ENCODE measurements at places on chromosomes 12 and 14.

GRCh38 chr14:101019990-101020710, 116.6 kb upstream of the RTL1 start:
- DNase-seq, result no peak

DNA sequence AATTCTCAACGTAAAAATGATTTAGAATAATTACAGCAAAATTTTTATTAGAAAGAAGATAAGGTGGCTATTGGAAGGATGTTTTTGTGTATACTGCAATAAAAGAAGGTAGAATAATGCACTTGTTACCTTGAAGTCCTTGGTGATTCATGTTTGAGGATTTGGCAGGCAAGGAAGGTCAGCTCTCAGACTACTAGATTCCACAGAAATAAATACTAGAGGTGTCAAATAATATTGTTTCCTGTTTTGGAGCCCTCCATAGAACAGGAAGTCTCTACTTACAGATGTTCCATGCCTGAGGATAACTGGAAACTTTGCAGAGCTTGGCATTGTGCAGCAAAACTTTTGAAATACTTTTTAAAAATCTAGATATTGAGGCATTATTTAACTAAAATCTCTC, 284.3 kb upstream of the SYT1 start:
- no peak for DNase-seq

- DNase-seq, result no peak
Observed at GRCh38 chr12:8904665-8905064, 9.6 kb upstream of the PHC1 start.

DNA sequence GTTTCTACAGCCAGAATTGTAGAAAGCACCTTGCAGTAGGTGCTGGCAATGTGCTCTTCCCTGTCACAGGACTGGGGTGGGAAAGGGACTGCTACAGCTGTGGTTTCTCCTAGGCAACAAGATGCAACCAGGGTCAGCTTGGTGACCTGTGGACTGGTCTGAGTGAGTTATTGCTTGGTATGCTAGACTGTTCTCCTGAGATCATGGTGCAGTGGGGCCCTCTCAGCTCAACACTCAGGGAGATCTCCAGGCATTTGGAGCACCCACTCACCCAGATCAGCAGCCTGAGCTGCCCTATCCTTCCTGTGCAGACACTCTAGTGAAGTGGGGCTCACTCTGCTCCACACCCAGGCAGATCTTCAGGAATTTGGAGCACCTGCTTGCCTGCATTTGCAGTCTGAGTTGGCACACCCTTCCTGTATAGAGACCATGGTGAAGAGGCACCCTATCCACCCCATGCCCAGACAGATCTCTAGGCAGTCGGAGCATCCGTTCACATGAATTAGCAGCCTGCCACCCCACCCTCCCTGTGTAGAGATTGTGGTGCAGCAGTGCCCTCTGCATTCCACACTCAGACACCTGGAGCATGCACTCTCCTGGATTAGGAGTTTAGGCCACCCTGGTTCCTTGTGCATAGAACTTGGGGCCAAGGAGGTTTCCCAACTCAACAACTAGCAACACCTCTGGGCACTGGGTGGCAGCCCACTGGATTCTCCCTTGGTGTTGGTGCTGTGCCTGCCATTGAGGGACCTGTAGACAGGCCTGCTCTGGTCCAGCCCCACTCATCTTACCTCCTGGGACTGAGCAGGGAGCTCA, 3.8 kb upstream of the FAM186B start:
- DNase-seq, result no peak

GRCh38 chr14:58607952-58608317, 29.8 kb upstream of the DACT1 start:
- DNase-seq, result no peak

- DNase-seq, result no peak
Observed at GRCh38 chr12:91154131-91154530, 28.5 kb downstream of the DCN start.

GRCh38 chr12:45685680-45686079, 43.8 kb upstream of the ARID2 start:
- no peak for DNase-seq

GRCh38 chr12:122454250-122454721, 31.8 kb upstream of the CLIP1 start:
- DNase-seq, result no peak

- no peak for DNase-seq
Observed at GRCh38 chr12:70400124-70400523, 34.0 kb downstream of the KCNMB4 start.

DNA sequence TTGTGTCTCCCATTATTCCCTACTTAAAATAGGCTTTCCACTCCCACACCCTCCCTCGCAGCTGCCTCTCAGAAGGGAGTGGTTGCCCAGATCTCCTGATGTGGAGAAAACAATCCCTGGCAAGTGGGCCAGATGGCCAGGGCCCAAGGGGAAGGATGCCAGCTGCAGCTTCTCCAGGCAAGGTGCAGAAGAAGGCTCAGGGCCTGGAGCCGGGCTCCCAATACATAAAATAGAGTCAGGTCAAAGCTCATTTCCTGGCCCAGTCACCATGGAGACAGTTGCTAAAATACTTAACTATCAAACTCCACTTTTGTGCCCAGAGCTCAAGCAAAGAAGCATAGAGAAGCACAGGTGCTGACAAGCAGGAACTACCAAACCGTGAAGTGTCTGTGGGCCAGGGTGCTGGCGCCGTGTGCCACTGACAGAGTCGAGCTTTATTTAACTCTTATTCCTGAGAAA, 45.7 kb upstream of the ITPR2 start:
- no peak for DNase-seq

- DNase-seq, result no peak
Observed at GRCh38 chr12:50784501-50784900, 20.6 kb downstream of the ATF1 start.
